ENCODE measurements at places on chromosomes 7 and 10.
A peak's percentile ranks its signal among the peaks of the same experiment; 100 is the strongest.

- DNase-seq, result no peak
Observed at GRCh38 chr7:24692592-24692991, 64.7 kb downstream of the GSDME start.

DNA sequence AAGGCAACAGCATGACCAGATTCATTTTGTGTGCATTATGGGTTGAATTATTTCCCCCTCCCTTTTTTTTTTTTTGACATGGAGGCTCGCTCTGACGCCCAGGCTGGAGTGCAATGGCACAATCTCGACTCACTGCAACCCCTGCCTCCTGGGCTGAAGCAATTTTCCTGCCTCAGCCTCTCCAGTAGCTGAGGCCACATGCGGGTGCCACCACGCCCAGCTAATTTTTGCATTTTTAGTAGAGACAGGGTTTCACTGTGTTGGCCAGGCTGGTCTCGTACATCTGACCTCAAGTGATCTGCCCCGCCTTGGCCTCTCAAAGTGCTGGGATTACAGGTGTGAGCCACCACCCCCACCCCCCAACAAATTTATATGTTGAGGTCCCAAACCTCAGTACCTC lies 42.0 kb downstream of the ZNF783 start:
- no peak for DNase-seq

- DNase-seq, result no peak
Observed at GRCh38 chr7:124387056-124387455, 354.2 kb upstream of the TMEM229A start.

DNA sequence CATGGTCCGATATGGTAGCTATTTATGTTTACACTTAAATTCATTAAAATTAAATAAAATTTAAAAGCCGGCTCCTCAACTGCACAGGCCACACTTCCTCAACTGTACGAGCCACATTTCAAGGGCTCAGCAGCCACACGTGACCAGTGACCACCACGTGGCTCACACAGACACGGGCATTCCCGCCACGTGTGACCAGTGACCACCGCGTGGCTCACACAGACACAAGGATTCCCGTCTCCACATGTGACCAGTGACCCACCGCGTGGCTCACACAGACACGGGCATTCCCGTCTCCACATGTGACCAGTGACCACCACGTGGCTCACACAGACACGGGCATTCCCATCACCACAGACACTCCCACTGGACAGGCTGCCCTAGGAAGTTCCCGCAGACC lies 91.3 kb downstream of the PDGFA start:
- DNase-seq, result no peak

DNA sequence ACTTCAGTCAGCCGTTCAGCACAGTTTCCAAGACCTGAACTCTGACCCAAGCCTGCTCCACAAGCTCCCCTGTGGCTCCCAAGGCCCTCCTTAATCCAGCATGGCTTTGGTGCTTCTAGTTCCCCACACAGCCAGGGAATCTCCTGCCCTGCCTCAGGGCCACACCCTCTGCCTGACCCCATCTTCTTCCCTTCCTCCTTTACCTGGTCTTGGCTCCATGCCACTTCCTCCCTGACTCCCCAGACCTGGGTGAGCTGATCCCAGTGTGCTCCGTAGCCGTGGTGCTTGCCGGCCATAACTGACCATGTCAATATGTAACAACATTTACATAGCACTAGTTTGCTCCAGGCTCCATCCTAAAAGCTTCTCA lies 20.0 kb downstream of the TMEM273 start:
- no peak for DNase-seq

DNA sequence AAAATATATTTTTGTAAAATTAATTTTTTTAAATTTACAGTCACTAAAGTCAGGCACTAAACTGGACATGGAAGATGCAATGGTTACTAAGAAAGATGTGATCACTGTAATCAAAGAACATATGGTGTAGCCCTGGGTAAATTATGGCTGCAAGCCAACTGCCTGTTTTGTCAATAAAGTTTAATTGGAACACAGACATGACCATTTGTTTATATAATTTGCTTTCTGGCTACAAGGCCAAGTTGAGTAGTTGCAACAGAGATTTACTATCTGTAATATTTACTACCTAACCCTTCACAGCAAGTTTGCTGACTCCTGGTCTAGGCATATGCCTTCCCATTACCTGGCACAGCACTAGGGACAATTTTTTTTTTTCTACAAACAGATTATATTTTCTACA lies 448.9 kb downstream of the ADRA2A start:
- DNase-seq, result no peak

DNA sequence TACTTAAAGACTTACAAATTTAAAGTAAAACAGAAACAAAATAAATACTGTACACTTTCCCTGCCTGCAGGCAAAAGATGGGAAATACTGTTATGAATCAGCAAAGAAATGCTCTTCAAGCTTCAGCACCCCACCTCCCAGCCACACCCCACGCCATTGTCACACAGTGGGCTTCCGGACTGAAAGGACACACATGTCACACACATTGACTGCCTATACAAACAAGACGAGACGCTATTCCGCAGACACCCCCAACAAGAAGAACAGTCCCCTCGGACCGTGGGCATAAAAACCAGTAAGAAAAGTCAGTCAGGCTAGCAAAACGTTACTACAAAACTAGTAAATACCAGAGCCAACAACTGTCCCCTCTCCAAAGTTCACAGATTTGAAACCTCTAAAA lies 22.2 kb upstream of the PARP12 start:
- DNase-seq, result no peak

GRCh38 chr7:159050704-159051103 lies 94.0 kb downstream of the VIPR2 start:
- DNase-seq, result no peak

- DNase-seq, result no peak
Observed at GRCh38 chr10:92880233-92880861, 32.0 kb downstream of the EXOC6 start.

DNA sequence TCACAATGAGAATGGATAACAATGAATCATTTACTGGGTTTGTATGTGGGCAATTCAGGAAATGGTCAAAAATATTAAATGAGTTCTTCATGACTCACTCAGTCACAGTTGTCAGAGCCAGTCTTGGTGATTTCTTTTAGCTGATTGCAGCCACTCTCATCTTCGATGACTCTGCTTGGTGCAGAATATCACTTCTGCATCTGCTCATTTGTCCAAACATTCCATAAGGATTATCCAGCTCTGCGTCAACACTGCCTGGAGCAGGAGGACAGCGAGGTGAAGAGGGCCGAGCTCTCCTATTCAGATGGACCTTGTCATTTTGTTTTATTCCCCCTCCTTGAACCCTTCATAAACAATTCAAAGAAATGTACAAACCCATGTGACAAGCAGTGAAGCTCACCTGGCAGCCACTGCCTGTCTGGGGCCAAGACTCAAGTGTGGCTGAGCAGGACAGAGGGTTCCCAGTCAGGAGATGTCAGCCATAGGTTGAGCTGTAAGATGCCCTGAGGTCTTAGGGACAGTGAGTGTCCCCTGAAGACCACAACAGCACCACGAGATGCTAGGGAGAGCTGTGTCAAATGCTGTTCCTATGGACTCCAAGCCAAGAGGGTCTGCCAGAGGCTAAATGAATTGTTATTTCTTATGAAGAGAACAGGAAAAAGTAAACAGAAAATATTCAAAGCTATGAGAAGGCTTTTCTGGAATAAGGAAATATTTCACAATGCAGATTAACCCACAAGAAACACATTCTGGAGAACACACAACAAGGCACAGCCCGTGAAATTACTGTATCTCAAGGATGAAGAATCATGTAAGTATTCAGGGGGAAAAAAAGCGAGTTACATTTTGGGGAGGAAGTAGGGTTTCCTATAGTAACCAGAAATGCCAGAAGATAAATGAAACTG lies 33.1 kb upstream of the EGFR start:
- DNase-seq, result no peak

DNA sequence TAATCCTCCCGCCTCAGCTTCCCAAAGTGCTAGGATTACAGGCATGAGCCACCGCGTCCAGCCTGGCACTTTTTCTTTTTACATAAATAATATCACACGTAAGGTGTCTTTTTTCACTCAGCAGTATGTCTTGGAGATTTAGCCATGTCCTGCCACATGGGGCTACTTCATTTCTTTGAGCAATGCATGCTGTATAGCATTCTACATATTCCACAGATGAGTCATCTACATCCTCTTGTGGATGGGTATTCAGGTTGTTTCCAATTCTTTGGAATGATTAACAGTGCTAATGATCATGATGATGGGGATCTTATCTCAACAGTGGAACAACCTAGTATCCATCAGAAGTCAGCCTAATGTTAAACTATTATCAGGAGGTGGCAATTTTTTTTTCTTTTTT lies 50.8 kb downstream of the ZNF503 start:
- DNase-seq, result no peak

GRCh38 chr7:94289071-94289470 lies 105.6 kb upstream of the COL1A2 start:
- no peak for DNase-seq

DNA sequence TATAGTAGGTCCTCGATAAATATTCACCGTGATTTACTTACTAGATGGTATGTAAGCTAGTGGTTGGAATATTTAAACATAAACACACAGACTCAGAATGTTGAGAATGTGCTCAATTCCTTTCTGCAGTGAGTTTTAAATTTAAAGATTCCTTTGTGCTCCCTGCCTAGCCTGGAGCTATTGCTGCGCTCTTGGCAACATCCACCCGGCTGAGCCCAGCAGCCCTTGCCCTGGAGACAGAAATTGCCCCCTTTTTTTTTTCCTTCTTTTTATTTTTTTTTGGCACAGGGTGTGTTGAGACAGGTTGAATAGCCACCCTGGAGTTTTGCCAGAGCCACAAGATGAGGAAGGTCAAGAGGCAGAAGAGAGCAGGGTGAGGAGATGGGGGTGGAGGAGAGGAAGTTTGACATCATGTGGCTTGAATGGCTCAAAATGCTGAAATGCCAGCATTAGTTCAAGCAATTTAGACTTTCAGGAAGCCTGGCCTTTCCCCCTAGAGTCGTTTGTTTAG lies 180.8 kb downstream of the PRKCQ start:
- no peak for DNase-seq

DNA sequence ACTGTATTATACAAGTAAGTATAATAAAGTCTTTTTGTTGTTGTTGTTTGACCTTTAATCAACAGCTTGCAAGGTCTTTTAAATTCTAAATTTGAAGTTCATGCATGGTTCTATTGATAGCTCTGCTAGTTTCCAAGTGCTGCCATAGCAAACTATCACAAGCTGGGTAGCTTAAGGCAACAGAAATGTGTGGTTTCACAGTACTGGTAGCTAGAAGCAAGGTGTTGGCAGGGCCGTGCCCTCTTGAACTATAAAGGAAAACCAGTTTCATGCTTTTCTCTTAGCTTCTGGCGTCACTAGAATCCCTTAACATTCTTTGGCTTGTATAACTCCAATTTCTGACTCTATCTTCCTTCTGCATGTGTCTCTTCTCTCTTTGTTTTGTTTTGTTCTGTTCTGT lies 1021.9 kb upstream of the AUTS2 start:
- DNase-seq, result no peak

DNA sequence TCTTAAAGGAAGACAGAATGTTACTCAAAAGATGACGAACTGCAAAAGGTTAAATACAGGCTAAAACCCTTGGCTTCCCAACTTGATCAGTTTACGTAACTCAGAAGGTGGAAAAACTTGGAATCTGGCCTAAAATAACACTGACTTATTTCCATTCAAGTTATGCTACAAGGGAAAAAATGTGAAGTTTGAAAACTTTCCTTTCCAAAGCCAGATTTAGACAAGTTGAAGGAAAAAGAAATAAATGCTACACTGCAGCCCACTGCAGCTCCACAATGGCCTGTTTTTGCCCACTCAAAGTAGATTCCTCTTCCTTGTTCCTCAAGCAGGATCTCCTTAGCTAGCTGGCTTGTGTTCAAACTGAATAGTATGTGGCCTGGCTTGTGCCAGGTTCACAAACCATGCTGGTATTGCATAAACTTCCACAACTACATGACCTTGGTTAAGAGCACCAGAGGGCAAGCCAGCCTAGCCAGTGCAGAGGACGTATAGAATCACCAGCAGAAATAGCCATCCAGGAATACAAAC lies 166.2 kb downstream of the CPEB3 start:
- no peak for DNase-seq

DNA sequence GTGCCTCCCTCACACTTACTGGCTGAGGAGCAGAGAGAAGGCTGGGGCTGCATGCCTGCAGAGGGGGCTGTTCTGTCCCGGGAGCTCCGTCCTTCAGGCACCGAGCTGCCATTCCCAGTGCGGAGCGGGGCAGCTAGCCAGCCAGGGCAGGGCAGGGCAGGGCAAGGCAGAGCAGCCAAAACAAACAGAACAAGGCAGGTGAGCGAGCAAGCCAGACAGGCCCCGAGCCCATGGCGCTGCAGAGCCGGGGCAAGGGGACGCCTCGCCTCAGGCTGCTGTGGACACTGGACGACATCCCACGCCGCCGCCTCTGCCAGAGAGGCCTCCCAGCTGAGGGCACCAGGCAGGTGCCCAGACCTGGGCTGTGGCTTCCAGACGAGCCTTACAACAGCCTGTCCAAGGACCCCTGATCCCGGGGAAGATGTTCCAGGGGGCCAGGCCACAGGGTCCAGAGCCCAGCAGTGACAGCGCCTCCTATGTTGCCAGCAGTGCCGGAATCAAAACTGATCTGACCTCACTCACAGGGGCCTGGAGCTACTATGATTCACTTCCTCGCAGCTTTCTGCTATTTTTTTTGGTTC lies 8.2 kb upstream of the NDST2 start:
- no peak for DNase-seq

DNA sequence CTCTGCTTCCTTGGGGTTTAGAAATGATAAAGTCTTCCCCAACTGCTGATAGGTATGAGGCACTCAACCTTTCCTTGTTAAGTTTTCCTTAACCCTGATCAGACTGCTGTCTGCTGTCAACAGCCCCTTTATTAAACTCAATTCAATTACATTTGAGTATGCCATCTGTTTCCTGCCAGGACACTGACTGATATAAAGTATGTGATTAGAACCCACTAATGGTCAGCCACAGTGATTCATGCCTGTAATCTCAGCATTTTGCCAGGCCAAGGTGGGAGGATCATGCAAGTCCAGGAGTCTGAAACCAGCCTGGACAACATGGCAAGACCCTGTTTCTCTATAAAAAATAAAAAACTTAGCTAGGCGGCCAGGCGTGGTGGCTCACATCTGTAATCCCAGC lies 18.1 kb downstream of the BAZ1B start:
- DNase-seq, result no peak

DNA sequence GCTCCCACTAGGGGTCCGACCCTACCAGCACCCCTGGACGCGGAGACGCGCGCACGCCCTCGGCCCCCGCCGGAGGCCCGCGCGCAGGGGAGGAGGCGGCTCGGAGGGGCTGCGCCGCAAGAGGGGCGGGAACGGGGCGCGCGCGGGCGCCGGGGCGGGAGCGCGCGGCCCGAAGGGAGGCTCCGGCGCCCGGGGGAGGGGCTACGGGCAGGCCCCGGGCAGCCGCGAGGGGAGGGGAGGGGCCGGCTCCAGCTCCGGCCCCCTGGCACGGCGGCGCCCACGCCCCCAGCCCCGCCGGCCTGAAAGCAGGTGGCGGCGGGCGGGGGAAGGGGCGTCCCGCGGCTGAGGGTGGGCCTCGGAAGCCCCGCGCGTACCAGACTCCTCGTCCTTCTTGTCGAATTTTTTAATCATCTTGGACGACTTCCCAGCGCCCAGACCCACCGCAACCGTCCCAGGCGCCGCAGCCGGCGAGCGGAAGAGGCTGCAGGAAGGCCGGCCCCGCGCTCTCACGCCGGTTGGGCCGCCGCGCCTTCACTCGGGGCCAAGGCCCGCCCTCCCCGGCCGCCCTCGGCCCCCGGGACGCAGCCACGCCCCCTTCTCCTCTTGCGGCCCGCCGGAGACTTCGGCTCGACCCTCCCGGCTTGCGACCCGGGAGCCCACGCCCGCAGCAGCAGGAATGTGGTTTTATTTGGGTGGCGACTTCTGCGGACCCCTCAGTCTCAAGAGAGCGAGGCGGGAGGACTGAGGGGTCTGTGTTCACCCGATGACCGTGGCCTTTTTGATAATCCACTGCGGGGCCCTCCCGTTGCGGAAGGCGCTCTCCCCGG lies at the start of gene COPG2:
TSS of gene COPG2 (minus strand) at position 491 of the 827 bp plus-strand sequence. CDS start at position 411, 80 bp downstream.
- peak; percentile 28 for DNase-seq
